Cerebellar nuclear complex (tissue), 1 donor: ENCODE measurements at places on chromosomes 5 and 9.

GRCh38 chr5:85453026-85453349 lies 1068.3 kb upstream of the EDIL3 start:
- DNase-seq, result no peak

- DNase-seq, result no peak
Observed at GRCh38 chr5:150069672-150070627, 16.4 kb downstream of the CSF1R start.

- no peak for DNase-seq
Observed at GRCh38 chr5:31122998-31123951, 70.2 kb upstream of the CDH6 start.

- no peak for DNase-seq
Observed at GRCh38 chr5:82942083-82942881, 134.9 kb downstream of the TMEM167A start.

- DNase-seq, result no peak
Observed at GRCh38 chr5:150448334-150448733, 1.2 kb downstream of the RPS14 start.

- no peak for DNase-seq
Observed at GRCh38 chr5:167701051-167701450, 590.4 kb upstream of the WWC1 start.

DNA sequence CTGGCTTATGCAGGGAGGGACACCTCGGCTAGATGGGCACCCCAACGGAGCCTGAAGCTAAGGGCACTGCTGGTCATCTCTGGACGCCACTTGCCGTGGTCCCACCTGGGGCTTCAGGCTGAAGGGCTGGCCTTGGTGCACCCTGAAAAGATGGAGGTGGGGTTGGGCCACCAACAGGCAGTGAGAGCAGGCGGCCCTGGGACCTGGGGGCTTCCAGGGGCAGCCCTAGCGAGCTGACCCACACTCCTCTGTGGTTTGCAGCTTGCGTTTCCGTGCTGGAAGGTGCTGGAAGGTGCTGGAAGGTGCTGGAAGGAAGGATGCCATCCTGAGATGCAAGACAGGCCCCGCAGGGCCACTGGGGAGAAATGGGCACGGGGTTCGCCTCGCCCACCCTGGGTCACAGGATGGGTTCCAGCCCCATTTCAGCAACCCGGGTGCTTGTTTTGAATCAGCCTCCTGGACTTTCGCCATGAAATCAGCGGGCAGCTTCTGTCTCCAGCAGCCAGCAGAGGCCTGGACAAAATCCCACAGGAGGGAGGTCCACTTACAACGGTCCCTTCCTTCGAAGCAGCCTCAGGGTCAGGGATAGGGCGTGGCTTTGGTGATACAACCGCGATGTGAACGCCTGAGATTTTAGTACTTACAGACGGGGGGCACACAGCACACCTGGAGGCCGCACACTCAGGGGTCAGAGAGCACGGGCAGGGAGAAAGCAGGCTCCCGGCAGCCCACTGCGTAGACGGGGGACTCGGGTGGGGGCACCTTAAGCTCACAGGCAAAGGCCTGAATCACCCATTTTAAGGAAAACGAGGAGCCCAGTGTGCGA lies 303.1 kb upstream of the IRX4 start:
- no peak for DNase-seq

GRCh38 chr5:91160714-91161285 lies 222.3 kb downstream of the ARRDC3 start:
- DNase-seq, result no peak

GRCh38 chr9:78596346-78596745 lies 299.4 kb downstream of the PSAT1 start:
- DNase-seq, result no peak

- DNase-seq, result no peak
Observed at GRCh38 chr5:128782446-128782845, 182.8 kb upstream of the SLC27A6 start.

GRCh38 chr9:6997330-6997729 lies 239.6 kb downstream of the KDM4C start:
- DNase-seq, result no peak

DNA sequence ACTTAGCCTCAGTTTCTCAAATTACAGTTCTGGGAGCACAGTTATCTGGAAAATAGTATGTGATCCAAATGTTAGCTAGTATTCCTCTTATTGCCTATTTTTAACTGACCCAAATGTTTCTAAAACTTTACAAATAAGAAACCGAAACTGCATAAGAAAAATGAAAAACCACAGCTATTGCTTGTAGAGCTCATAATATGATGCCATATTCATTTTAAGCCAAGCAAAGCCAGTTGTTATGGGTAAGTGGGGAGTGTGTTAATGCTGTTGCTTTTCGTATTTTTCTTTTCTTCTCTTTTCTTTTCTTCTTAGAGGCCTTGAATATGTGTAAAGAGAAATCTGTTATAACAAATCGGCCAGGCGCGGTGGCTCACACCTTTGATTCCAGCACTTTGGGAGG lies 447.4 kb upstream of the TUSC1 start:
- DNase-seq, result no peak

DNA sequence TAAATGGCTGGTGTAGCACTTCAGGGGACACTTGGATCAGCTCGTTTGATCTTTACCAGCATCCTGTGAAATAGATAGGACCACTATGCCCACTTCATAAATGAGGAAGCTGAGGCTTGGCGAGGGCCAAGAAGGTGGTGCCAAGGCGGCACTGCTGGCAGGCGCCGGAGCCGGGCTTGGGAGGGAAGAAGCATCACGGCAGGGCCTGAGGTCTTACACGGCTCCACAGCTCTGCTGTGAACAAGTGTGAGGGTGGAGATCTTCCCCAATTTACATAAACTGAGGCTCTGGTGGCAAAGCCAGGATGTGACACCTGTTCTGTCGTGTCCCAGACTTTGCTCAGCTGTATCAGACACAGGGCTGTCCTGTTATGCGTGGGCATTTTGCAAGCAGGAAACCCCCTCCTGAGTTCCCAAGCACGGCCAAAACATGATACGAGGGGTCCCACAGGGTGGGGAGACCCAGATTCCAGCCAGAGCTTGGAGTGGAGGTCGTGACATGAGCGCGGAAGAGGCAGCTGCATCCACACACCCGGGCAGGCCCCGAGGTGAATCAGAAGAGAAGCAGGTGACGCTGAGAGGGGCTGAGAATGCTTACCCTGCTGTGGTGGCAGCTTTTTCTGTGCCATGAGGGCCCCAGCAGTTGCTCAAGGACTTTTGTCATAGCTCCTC lies 117.5 kb upstream of the BOD1 start:
- DNase-seq, result no peak

DNA sequence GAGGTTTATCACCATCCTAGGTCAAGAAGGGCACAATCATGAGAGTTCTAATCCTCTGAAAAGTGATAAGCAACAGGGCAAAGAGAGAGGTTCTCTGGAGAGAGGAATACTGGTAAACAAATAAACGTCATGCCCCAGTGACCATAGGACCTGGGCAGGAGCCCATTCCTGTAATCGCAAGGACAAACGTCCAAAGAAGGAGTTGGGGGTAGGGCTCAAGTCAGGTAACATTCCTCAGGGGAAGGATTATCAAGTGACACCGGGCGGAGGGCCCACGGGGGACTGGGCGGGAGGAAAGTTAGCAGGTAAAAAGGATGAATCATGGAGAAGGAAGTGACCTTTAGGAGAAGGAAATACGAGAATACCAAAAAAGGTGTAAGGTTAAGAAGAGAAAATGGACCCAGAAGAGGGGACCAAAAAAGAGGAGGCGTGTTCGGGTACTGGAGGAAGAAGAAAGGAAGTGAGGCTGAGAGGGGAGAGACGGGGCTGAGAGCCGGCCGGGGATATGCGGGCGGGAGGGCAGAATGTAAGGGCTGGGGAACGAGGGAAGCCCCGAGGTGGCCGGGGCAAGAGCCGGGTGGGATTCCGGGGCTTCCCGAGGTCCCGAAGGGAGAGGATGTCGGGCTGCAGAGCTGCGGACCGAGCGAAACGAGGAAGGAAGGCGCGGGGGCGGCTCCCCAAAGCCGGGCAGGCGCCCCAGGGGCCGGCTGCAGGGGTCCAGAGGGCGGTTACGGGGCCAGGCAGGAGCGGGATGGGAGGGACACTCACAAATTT lies 583 bp downstream of the DIAPH1 start:
- no peak for DNase-seq

GRCh38 chr9:121886759-121887485 lies 206.2 kb downstream of the TTLL11 start:
- no peak for DNase-seq

DNA sequence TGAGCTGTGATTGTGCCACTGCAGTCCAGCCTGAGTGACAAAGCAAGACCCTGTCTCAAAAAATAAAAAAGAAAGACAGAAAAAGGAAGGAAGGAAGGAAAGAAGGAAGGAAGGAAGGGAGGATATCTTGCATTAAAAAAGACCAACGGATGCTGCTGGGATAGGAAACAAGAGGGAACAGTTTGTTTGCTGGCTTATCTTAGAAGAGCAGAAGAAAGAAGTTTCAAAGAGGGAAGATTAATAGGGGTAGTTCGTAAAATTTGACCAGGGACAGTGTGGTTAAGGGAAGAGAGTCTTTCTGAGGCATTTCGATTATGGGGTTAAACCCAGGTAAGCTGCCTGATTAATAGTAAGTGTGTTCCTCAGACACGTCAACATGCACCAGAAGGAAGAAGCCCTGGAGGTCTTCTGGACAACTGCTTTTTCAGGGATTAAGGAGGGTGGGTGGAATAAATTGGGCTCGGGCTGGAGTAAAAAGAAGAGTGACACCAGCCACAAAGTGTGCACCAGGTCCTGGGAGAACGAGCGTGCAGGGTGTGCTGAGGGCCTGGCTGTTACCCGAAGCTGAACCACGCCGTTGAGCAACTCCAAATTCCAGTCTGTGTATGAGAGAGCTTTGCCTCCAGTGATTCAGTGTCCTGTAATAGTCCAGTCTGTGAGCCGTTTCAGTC lies 24.8 kb downstream of the FYB1 start:
- no peak for DNase-seq

GRCh38 chr5:54908774-54909525 lies 76.4 kb downstream of the ESM1 start:
- no peak for DNase-seq

DNA sequence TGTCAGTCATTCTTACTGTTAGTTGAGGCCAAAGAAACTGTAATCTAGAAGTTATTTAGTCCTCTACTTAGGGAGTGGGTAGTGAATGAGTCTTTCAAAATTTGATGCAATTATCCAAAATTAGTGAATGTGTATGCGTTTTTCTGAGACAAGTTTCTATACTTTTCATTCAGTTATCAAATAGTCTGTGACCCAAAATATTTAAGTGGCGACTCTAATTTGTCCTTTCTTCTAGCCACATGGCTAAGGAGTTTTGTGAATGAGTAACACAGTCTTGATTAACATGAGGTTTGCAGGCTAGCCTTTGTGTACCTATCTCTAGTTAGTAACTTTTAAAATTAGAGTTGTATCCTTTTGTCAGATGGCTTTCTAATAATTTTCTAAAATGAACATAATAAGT lies 45.6 kb downstream of the COMMD10 start:
- no peak for DNase-seq

GRCh38 chr5:9149988-9150387 lies 395.9 kb downstream of the SEMA5A start:
- DNase-seq, result no peak

- DNase-seq, result no peak
Observed at GRCh38 chr9:113509463-113509862, 45.9 kb downstream of the RGS3 start.

- DNase-seq, result no peak
Observed at GRCh38 chr5:109688630-109688969, 1.1 kb upstream of the MAN2A1 start.

DNA sequence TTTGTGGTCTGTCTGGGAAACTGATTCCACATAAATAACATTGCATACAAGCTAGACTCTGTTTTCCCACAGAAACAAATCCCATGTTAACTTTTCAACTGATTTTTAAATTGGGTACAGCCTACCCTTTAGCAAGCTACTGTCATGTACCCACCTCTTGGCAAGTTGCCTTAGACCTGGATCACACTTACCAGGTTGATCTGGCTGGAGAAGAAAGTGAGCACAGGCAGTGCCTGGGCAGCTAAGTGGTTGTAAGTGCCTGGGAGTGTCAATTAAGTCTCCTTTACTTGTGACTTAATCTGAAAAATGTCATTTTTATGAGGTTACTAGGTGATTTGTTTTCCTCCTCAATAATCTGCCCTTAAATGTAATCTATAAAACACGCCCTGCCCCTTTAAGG lies 336.4 kb downstream of the ARL15 start:
- no peak for DNase-seq
